T-cell (primary cell): ENCODE measurements at places on chromosomes 11 and 22. TPM values are rescaled to one million over a fixed set of nuclear protein-coding genes. Genes with fewer than 3 reads are reported as not detected.

GRCh38 chr11:117918366-117919255 is 10.6 kb downstream of the TMPRSS13 start:
- peak; percentile 20 for DNase-seq

The TRPC6 gene
- not detected for total RNA-seq

DNA sequence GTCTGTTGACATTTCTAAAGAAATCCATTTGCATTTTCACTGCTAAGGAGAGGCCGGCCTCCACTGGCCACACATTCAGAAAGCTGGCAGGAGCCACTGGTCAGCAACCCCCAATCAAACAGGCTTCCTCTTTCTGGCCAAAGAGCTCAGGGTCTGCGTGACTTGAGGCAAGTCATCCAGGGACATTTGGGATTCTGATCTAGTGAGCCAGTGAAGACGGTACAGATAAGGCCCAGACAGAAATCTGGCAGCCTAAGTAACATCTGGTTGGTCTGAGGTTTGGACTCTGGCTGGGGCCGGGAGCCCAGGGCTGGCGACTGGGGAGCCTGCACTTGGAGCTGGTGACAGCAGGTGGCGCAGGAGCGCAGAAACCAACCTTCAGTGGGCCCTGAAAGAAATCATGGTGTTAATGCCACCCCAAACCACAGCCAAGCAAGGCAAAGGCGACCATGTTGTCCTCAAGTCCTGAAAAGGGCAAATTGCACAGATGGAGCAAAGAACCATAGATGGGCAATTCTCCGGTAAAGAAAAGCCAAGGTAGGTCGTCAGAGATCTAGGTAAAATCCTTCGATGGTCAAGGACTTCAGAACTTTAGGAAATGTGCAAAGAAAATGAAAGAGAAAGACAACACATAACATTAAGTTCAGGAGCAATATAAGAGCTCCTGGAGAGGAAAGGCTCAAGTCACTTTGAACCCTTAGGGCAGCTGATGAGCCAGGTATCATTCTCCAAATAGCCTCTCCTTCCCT is 99.4 kb upstream of the BLID start:
- peak; percentile 8 for DNase-seq

DNA sequence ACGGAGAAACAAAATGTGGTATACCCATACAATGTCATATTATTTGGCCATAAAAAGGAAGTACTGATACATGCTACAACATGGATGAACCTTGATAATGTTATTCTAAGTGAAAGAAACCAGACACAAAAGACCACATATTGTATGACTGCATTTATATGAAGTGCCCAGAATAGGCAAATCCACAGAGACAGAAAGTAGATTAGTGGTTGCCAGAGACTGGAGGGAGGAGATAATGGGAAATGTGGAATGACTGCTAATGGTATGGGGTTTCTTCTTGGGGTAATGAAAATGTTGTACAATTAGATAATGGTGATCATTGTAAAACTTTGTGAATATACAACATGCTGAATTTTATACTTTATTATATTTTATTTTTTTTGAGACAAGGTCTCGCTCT is 5.6 kb upstream of the SLC43A1 start:
- DNase-seq, result no peak

The B4GAT1 gene
- 9.2 TPM for total RNA-seq

- no peak for DNase-seq
These were observed 48.0 kb downstream of the IGLL5 start for GRCh38 chr22:22935546-22936157.

GRCh38 chr22:24992946-24993345 is 40.4 kb downstream of the KIAA1671 start:
- DNase-seq, result no peak

The APOBEC3C gene
- total RNA-seq, result 59.1 TPM

DNA sequence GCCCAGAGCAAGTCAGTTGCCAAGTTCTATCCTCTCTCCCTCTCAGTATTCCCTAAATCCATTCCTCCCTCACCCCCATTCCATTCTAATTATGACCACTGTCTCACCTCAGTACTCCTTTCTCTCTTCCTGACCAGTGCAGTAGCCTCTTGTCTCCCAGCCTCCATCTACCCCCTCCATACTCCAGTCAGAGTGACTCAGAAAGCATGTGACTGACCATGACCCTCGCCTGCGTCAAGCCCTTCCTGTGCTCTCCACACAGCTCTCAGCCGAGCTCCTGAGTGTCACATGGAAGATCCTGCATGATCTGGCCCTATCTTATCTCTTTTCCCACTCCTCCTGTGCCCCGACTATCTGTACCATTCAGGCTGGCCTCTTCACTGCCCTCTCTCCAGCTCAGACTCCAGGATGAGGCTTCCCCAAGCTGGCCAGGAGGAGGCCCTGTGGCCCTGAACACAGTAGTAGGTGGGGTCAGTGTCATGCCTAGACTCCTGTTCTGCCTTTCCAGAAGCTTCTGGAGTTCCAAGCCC is 42.6 kb downstream of the NEU3 start:
- no peak for DNase-seq

- no peak for DNase-seq
These were observed 1.8 kb upstream of the SERPIND1 start for GRCh38 chr22:20771918-20772625.

The BTBD18 gene
- not detected for total RNA-seq

- DNase-seq, result no peak
These were observed 110.3 kb upstream of the PITPNB start for GRCh38 chr22:28029201-28029948.

- no peak for DNase-seq
These were observed 19.4 kb upstream of the CCDC179 start for GRCh38 chr11:22879630-22880029.

GRCh38 chr11:73578592-73579185 is 19.2 kb downstream of the FAM168A start:
- DNase-seq, result no peak

GRCh38 chr22:30036656-30037055 is 43.6 kb upstream of the HORMAD2 start:
- DNase-seq, result no peak

GRCh38 chr11:63719987-63720386 is 38.7 kb downstream of the RTN3 start:
- DNase-seq, result no peak

- DNase-seq, result no peak
These were observed 4.1 kb upstream of the HBG2 start for GRCh38 chr11:5258543-5259262.

The PTPRCAP gene
- total RNA-seq, result 211 TPM

The SPTBN2 gene
- total RNA-seq, result 0.13 TPM

The HOATZ gene
- not detected for total RNA-seq

The SNX32 gene
- 1.2 TPM for total RNA-seq

The APOL4 gene
- total RNA-seq, result not detected

DNA sequence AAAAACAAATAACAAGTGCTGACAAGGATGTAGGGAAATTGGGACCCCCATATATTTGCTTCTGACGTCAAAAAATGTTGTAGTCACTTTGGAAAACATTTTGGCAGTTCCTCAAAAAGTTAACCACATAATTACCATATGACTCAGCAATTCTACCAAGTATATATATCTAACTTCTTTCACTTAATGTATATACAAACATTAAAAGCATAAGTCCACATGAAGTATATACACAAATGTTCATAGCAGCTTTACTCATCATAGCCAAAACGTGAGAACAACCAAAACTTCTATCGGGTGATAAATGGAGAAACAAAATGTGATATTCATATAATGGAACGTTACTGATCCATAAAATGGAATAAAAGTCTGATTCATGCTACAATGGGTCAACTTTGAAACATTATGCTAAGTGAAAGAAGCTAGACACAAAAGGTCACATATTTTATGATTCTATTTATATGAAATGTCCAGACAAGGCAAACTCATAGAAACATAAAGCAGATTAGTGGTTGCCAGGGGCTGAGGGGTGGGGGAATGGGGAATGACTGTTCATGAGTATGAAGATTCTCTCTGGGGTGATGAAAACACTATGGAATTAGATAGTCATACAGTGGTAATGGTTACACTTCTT is 48.7 kb upstream of the TEAD1 start:
- no peak for DNase-seq

DNA sequence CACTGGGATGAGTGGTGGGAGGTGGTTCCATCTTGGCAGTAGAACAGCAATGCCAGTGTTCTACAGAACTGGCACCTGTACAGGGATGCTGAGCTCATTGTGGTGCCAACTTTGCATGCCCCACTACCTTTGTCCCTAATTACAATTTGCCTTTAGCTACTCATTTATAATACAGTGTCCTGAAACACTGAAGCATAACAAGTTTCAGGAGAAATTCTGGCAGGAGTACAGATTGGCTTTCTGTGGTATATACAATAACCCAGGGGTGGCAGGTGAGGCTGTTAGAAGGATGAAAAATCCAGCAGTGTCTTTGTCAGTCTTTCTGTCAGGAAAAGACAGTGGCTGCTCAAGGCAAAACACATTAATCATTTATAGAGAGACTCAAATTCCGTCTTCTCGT is 240.3 kb downstream of the FAM76B start:
- DNase-seq, result no peak

- no peak for DNase-seq
These were observed 111.4 kb upstream of the PITPNB start for GRCh38 chr22:28030473-28030872.

GRCh38 chr11:113375402-113375801 is 12.2 kb upstream of the ANKK1 start:
- no peak for DNase-seq

DNA sequence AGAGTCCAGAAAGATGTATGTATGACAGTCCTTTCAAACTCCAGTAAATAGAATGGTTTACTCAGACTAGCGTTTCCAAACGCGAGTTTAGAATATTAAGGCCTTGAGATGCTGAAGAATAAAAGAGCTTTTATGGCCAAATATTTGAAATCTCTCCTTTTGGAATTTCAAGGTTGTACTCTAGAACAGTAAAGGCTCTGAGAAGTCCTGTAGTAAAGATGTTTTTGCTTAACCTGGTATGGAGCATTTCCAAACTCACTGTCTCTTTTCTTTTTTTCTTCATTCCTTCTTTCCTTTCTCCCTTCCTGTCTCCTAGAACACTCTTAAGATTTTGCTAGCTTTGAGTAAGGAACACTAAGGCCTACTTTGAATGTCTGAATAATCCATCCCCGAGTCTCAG is 91.4 kb upstream of the RAG2 start:
- DNase-seq, result no peak

DNA sequence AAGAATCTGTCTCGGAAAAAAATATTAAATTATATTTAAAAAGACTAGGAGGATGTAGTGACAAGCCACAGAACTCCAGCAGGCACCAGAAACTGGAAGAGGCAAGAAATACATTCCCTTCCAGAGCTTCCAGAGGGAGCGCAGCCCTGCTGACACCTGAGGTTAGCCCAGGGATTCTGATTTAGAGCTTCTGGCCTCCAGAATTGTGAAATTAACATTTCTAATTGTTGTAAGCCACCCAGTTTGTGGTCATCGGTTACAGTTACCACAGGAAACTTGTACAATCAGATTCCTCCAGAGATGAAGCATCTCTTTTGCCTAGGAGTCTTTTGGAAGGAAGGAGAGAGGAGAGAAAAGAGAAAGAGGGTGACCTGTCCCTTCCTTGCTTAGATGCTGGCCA is 6.4 kb upstream of the UBASH3B start:
- DNase-seq, result no peak

DNA sequence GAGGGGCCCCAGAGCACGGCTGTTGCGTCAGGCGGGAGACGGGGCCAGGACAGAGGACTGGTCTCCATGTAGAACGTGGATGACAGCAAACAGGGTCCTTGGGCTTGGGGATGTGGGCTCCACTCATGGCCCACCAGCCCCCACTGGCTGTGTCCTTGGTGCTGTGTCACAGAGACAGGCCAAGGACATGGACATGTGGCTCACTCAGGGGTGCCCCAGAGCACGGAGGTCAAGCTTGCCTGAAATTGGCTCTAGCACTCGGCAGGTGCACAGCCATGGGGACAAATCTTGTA is 14.4 kb downstream of the FADS2 start:
- no peak for DNase-seq

DNA sequence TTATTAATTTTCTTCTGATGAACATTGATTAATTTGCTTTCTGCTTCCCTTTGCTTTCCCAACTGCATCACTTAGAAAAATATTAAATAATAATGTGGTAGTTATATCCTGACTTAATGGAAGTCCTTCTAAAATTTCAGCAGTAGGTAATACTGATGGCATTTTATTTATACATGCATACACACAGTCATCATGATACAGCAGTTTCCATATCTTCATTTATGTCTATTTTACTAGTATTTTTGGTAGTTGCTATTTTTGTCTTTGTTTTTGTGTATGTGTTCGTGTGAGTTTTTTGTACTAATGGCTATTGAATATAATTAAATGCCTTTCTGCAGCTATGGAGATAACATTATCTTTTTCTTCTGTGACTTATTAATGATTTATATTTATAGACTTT is 484.7 kb upstream of the CNTN5 start:
- DNase-seq, result no peak

GRCh38 chr22:20533879-20534265 is 26.5 kb downstream of the MED15 start:
- no peak for DNase-seq

GRCh38 chr11:85848556-85848955 is 6.6 kb upstream of the CCDC83 start:
- DNase-seq, result no peak

The LAYN gene
- total RNA-seq, result 1.0 TPM
